ENCODE measurements at places on chromosomes 11 and 22.

DNA sequence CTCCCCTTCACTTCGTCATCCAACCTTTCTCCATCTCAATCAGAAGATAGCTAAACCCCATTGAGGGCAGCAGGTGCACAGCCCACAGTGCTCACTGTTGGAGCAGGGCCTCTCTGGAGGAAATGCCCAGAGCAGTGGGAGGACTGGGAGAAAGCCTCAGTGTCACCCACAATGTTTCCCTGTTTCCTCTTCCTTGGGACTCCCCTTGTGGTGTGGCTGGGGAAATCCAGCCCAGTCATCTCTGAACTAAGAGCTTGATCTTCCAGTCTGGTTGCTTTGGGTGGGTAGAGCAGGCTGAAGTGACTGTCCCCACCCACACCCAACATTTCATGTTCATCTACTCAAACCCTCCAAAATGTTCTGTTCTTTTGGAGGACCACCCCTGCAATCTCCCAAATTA, 29.8 kb upstream of the EED start:
- DNase-seq = no peak

GRCh38 chr11:124917115-124917637, 1.9 kb upstream of the HEPN1 start:
- DNase-seq = no peak

DNA sequence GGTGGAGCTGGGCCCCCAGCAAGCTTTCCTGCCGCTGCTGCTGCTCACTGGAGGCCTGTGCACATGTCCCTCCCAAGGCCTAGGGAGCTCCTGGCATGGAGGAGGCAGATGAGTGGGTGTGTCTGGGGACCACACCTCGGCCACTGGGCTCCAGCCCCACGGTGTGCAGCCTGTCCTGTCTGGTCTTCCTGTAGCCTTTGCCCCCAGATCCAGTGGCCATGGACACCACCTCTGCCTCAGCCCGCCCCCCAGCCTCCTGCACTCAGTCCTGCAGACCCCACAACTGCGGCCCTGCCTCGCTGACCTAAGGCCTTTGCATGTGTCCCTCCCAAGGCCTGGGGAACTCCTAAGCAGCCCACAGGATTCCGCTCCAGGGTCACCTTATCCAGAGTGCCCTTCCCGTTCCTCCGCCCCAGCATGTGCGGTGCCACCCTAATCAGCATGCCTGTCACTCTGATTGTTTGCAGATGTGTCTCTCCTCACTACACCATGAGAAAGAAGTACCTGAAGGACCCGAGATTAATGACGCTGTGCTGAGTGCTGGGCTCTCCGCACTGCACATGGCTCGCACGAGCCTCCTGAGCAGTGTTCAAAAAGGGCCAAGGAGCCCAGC, 8.6 kb downstream of the GAL start:
- no peak for DNase-seq

DNA sequence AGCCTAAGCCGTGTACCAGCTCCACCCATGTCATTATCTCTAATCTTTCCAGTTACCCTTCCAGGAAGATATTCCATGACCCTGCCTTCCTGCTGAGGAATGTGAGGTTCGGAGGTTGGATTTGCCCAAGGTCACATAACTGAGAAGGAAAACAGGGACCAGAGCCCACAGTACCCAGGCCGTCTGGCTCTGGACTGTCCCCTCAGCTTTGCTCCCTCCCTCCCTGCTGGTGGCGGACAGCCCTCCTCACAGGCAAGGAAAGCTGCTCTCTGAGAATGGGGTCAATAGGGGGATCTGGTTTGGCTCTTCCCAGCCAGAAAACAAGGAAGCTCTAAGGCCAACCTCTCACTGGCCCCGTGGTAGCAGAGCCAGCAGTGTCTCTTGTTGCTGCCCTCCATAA, 63.3 kb downstream of the SYN3 start:
- DNase-seq = no peak

GRCh38 chr11:18366286-18366685, 28.1 kb upstream of the LDHA start:
- no peak for DNase-seq

DNA sequence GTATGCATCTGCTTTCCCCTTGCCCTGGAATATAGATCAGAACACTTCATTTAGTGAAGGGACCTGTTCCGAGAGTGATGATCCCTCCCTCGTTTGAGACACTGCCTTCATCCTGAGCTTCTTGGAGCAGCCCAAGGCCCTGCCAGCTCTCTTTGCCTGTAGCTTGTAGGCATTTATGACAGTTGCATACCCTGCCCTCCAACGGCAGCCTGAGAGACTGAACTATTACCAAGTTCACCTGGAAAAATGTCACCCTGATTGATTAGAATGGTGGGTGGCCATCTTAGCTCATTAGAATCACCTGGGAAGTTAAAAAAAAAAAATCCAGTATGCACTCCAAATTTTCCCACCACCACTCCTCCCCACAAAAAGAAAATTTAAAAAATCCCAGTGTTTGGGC, 1.5 kb downstream of the MICAL3 start:
- no peak for DNase-seq

GRCh38 chr11:93515441-93516025, 27.7 kb downstream of the SMCO4 start:
- DNase-seq = no peak

- DNase-seq = no peak
These were observed 426.4 kb downstream of the CTTN start for GRCh38 chr11:70824605-70825245.

GRCh38 chr11:27309046-27309445, 54.0 kb downstream of the CCDC34 start:
- DNase-seq = no peak

DNA sequence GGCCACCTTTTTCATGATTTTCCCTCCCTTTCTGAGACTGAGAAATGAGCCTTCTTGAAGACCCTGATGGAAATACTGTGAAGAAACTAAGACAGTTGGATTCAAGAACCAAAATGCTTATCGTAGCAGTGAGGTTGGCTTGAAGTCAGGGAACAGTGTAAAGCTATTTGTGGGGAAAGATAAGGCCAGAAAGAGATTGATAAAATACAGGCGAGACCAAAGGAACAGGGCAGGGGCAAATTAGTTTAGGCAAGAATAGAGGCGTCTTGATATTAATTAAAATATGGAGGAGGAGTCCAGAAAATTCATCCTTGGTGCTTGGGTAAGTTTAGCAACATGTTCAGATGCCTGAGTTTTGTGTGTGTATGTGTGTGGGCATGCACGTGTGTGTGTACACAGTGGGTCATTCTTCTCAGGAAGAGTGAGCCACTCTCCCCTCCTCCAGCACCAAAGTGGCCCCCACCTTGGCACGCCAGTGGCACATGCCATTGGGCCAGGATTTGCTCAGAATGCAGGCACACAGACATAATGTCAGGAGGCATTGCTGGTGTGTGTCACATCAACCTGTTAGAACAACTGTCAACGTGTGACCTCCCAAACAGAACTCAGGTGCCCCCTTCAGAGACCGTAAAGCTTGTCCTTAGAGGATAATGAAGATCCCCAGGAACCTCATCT, 3.9 kb upstream of the EHF start:
- no peak for DNase-seq

DNA sequence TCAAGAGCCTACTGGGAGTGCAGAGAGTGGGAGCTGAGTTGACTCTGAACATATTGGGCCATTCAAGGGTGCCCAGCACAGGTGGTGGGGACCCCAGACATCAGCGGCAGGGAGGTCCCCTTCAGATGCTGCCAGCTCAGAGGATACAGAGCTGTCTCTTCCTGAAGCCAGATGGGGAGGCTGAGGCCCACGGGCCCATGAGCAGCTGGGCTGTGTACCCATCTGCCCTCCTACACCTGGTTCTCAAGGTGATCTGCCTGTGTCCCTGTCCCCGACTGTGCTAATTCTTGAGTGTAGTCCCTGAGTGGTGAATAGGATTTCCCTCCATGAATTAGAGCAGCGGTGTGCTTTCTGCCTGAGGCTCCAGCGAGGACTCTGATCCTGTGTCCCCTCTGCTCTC, 76.3 kb downstream of the MICAL2 start:
- no peak for DNase-seq

GRCh38 chr11:88384004-88384668, 46.6 kb upstream of the CTSC start:
- no peak for DNase-seq

DNA sequence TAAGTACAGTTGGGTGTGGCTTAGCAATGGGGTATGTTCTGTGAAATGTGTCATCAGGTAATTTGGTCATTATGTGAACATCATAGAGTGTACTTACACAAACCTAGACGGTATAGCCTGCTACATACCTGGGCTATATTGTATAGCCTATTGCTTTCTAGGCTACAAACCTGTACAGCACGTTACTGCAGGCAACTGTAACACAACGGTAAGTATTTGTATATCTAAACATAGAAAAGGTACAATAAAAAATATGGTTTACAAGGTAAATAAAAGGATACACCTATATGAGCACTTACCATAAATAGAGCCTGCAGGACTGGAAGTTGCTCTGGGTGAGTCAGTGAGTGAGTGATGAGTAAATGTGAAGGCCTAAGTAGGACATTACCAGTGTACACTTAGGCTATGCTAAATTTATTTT, 73.1 kb upstream of the GDPD4 start:
- DNase-seq = no peak

DNA sequence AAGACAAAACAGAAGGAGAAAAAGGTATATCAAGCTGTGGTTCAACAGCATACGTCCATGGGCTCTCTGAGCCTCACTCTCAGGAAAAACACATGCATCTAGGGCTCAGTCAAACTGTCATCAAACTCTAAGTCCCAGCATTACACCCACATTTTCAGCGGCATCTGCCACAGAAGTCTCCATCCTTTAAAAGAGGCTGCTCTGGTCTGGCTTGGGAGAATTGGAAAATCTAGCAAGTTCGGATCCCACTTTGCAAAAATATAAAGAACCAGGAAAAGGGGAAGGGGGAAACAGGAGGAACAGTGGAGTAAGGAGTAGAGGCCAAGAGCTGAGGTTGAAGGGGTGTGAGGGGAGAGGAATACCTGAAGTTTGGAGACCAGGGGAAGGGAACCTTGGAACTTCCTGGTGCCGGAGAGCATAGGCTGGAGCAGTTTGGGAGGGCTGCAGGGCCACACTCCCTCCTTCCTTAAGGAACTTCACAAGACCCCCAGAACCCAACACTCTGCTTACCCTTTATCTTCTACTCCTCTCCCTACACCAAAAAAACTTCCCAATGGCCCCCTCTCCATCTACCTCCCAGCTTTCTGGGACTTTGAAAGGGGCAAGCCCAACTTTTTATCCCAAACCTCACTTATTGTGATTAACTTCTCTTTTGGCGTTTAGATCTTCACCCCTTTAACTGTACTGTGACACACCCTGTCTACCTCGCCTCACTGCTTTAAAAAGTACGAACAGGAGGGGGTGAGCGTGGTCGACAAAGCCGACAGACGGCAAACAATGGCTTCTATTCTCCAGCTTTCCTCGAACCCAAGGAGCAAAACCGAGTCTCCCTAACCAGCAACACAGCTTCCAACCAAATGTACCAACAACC, 4.0 kb downstream of the PAX6 start:
- no peak for DNase-seq

- DNase-seq = no peak
These were observed 12.8 kb downstream of the NFAM1 start for GRCh38 chr22:42419243-42419881.

GRCh38 chr22:48782811-48783511, 1044.7 kb downstream of the BRD1 start:
- no peak for DNase-seq

DNA sequence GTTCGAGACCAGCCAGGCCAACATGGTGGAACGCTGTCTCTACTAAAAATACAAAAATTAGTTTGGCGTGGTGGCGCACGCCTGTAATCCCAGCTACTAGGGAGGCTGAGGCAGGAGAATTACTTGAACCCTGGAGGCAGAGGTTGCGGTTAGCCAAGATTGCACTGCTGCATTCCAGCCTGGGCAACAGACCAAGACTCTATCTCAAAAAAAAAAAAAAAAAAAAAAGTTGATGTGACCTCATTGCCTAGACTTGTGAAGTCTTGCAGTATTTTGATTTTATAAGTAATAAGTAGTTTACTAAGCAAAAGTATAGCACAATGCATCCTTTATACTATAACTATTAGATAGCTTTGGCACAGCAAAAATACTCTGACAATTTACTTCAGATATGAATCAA, 9.9 kb upstream of the CUL5 start:
- DNase-seq = no peak

DNA sequence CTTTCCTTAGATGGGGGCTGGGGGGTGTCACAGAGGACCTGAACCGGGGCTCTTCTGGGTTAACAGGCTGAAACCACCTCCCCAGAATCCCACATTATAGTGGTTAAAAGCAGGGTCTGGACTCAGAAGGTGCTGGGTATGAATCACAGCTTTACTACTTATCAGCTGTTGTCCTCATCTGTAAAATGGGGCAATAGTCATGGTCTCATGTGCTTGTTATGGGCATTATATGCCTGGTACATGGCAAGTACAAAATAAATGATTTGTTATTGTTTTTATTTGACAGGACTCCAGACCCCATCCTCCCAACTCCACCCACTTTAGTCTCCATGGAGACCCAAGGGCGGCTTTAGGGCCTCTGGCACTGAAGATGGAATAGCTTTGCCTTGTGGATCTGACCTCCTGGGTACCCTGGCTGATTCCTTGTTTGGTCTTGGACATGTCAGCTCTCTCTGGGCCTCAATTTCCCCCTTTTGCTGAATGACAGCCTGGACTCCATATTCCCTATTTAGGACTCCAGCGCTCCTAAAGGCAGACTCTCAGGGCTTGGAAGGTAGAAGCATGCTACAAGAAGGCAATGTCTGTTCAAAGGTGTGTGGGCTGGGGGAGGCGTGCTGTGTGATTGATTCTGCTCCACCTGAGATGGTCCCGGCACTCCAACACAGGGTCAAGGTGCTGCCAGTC, 812 bp upstream of the SMTN start:
- DNase-seq = no peak

GRCh38 chr11:102546923-102547471, 16.4 kb upstream of the MMP7 start:
- no peak for DNase-seq

DNA sequence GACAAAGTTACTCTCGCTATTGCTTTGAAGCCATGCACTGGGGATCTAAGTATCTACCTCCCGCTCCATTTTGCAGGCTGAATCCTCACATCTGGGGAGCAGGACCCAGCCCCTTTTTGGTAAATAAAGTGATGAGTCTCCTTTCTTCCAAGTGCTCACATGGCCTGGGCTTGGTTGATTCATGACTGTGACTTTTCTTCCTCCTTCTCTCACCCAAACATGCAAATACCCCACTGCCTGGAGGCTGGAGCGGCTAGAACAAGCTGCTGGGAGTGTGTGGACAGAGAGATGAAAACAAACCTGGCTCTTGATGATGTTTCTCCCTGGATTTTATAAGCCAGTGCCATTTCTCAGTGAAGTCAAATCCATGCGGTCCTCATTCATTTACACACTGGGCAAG, 72.7 kb downstream of the TRIM29 start:
- no peak for DNase-seq

Measured in AG09309 (cell line).